ENCODE measurements at places on chromosomes 5 and 9. TPM values are rescaled to one million over a fixed set of nuclear protein-coding genes. Genes with fewer than 3 reads are reported as not detected.

DNA sequence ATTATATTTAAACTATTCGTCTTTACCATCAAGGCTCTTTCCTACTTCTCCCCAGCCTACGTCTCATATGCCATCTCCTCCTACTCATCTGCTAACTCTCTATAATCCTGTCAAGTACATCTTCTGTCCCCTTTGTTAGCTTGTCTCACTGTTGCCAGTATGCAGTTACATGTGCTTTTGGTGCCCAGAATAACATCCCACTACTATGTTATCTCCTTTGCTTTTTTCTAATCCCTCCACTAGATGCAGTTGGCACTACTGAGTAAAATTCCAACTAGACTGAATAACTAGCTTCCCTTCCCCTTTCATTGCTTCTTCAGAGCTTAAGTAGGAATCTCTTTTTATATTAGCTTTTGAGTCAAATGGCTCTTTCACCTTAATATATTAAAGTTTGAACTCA is 3.0 kb upstream of the ARRDC3 start:
- H3K27me3 ChIP-seq, result no peaks in the 10 kb centered on the region
- no peaks in the 10 kb centered on the region for H3K4me1 ChIP-seq
- H3K4me3 ChIP-seq, result no peak overlapping the region

DNA sequence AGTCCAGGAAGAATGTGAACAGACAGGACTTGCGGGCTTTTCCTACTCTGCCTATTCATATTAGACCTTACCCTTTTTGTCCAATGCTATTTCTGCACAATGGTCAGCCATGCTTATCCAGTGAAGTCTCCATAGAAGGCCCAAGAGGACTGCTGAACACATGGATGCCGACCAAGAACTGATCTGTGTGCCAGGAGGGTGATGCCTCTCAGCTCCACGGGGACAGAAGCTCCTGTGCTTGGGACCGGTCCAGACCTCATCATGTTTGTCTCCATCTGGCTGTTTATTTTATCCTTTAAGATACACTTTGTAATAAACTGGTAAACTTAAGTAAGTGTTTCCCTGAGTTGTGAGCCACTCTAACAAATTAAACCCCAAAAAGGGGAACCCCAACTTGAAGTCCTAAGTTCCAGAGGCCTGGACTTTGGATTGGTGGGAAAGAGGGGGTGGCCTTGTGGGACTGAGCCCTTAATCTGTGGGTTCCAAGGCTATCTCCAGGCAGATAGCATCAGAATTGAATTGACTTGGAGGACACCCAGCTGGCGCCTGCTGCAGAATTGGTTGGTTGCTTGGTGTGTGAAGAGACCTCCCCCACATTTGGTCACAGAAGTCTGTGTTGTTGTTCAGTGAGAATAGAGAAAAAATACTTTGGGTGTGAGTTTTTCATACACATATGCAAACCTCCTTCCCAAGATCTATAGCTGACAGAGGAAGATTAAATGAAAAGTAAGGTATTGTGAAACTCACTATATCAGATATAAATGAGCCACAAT is 57.9 kb upstream of the ANKH start:
- no peak overlapping the region for H3K4me3 ChIP-seq
- H3K27me3 ChIP-seq, result no peaks in the 10 kb centered on the region
- H3K4me1 ChIP-seq, result peaks cover 24% of the 10 kb centered on the region
- no peaks in the 10 kb centered on the region for H3K36me3 ChIP-seq
- H3K27ac ChIP-seq, result no peak overlapping the region

DNA sequence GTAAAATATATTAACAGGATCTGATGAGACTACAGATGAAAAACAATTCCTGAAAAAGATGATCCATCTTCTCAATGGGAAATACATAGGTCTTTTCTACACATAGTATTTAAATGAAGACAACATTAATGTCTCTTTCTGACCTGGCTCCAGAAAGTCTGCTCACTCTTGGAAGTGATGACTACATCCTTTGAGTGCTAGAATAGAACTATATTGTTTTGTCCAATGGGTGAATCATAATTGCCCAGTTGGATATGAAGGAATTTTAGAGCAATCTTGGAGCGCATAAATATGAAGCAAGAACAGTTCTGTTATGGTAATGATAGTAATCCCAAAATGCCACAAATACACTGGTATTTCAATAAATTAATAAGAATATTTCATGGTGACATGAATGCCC is 322.1 kb downstream of the DEPDC1B start:
- no peak overlapping the region for H3K4me3 ChIP-seq
- H3K36me3 ChIP-seq, result no peaks in the 10 kb centered on the region
- no peak overlapping the region for H3K27ac ChIP-seq
- H3K27me3 ChIP-seq, result peaks cover 84% of the 10 kb centered on the region

- no peaks in the 10 kb centered on the region for H3K4me1 ChIP-seq
- no peak overlapping the region for H3K4me3 ChIP-seq
- DNase-seq, result peak; percentile 82
Observed at GRCh38 chr5:138077064-138077696, 6.7 kb upstream of the WNT8A start.

DNA sequence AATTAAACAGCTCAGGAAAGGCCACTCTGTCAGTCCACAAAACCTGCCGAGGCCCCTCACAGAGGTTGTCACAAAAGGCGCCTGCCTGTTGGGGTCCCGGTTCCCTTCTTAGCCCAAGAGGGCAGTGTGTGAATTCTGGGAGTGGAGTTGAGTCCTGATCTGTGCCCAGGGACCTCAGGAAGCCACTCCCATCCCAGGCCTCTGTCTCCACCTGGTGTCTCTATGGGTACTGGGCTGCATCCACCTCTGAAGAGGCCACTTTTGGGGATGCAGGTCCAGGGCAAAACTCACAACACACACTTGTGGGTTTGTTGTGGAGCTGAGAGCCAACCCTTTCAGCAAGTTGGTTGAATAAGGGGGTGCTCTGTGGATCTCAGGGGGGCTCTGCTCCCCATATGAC is 74.3 kb upstream of the STXBP1 start:
- H3K27ac ChIP-seq, result no peak overlapping the region
- no peaks in the 10 kb centered on the region for H3K27me3 ChIP-seq
- H3K36me3 ChIP-seq, result peaks cover 45% of the 10 kb centered on the region
- no peak overlapping the region for H3K4me3 ChIP-seq
- H3K4me1 ChIP-seq, result peaks cover 25% of the 10 kb centered on the region

DNA sequence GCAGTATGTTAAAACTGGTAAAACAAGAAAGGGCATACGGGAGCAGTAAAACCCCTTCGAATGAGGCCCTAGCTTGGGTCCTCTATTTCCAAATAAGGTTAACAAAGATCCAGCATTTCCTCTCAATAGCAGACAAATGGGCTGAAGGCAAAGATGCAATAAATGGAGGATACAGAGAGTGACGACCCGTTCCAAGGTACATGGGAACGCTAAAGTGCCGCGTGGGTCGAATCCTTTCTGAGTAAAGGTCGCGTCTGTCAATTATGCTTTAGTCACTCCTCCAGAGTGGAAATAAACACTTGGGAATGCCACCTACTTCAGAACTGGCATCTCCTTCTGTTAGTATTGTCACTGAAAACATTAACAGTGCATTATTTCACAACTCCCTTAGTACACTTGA is 24.7 kb downstream of the ARL15 start:
- H3K4me3 ChIP-seq, result no peak overlapping the region
- DNase-seq, result no peak
- H3K27me3 ChIP-seq, result no peaks in the 10 kb centered on the region
- no peaks in the 10 kb centered on the region for H3K4me1 ChIP-seq
- H3K36me3 ChIP-seq, result no peaks in the 10 kb centered on the region
- no peak overlapping the region for H3K27ac ChIP-seq

DNA sequence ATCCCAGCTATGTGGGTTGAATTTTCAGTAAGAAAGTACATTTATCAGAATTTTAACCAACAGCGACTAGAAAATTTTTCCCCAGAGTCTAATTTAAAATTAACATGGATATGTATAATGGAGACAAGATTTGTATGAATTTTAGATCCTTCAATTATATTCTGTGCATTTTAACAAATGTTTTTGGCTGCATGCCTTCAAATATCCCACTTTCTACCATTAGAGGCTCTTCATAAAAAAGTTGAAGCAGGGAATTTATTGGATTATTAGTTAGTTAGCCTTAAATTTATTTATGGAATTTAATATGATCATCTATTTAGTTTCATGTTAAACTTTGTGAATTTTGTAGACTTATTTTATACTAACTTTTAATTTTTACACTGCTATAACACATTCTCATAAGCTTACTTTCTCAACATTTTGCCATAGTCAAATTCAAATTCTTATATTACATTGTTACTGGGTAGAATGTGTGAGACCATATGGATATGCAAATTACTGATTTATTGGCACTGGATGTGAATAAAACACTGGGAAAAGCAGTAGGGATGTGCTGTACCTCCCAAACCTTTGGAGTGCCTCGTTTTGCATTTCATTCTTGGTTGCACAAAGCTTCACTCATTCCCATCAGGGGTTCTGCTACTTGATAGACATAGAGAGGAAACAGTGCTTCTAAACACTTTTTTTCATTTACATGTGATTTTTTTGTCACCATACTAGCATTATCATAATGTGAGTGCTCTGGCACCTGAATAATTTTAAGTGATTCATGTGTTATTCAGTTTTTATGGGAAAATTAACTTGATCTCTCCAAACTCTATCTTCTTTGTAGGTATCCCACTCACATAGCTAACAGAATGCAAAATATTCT is 491.8 kb upstream of the COX7C start:
- peaks cover 5% of the 10 kb centered on the region for H3K27me3 ChIP-seq
- H3K27ac ChIP-seq, result no peak overlapping the region
- H3K4me1 ChIP-seq, result no peaks in the 10 kb centered on the region
- no peak for DNase-seq

DNA sequence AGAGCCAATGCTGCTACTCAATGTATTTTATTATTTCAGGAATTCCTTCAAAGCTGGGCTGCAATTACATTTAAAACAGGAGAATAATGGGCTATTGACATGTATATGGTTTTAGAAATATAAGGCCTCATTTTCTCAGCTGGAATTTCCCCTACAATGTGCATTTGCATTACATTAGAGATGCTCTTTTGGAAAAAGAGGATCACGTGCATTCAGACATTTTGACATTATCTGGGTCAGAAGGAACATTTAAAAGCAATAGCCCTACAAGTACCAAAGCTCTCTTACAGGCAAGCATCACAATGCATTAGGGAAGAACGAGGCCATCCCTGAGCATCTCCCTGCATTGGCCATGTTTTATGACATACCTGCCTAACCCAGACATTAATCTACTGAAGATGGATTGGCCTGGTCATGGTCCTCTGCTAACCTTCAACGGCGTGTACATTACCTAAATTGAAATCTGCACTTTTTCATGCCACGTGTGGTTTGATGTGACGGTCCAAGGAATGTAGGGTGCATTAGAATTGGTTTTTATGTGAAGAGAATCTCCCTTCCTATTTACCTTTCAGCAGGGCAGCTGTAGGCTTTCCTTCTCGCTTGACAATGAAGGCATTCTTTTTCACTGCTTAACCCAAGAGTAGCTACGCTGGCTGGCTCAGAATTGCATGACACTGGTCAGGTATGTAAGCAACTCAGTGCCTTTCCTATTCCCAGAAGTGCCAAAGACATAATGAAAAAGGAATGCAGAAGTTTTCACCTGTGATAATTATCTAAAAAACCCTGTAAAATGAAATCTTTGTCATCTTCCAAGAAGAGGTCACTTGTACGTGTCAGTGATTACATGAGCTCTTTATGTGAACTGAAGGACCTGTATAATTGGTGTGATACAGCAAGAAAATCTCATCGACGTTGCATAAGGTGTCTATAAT is 212.3 kb upstream of the MPDZ start:
- no peak overlapping the region for H3K4me3 ChIP-seq
- H3K27me3 ChIP-seq, result no peaks in the 10 kb centered on the region
- no peaks in the 10 kb centered on the region for H3K36me3 ChIP-seq
- peaks cover 56% of the 10 kb centered on the region for H3K4me1 ChIP-seq

- H3K36me3 ChIP-seq, result no peaks in the 10 kb centered on the region
- H3K4me3 ChIP-seq, result no peak overlapping the region
- H3K27me3 ChIP-seq, result no peaks in the 10 kb centered on the region
- DNase-seq, result no peak
- no peak overlapping the region for H3K27ac ChIP-seq
Observed at GRCh38 chr5:103452666-103453065, 109.9 kb downstream of the NUDT12 start.

GRCh38 chr9:134365791-134366222 is 39.6 kb downstream of the RXRA start:
- H3K4me3 ChIP-seq, result no peak overlapping the region
- no peaks in the 10 kb centered on the region for H3K27me3 ChIP-seq
- H3K4me1 ChIP-seq, result peaks cover 35% of the 10 kb centered on the region
- H3K36me3 ChIP-seq, result peaks cover 6% of the 10 kb centered on the region
- peak; percentile 93 for DNase-seq

DNA sequence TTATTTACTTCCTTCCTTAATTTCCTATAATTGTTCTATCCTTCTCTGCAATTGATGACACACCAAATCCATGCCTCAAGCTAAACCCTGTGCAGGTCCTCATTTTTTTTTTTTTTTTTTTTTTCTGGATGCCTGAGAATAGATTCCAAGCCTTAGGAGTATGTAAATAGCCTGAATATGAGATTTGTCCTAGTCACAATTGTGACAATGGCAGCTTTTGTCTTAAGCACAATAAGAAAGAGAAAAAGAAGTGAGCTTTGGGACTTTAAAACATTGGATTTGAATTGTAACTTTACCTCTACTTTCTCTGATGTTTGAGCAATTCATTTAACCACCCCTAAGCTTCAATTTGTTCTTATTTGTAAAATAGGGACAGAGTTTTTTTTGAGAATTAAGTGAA is 280.5 kb downstream of the TUSC1 start:
- H3K27me3 ChIP-seq, result no peaks in the 10 kb centered on the region
- no peaks in the 10 kb centered on the region for H3K4me1 ChIP-seq
- no peak overlapping the region for H3K27ac ChIP-seq
- H3K36me3 ChIP-seq, result no peaks in the 10 kb centered on the region

GRCh38 chr5:144944936-144945335 is 774.3 kb downstream of the KCTD16 start:
- no peaks in the 10 kb centered on the region for H3K4me1 ChIP-seq
- no peak for DNase-seq
- no peak overlapping the region for H3K4me3 ChIP-seq
- no peaks in the 10 kb centered on the region for H3K36me3 ChIP-seq
- H3K27ac ChIP-seq, result no peak overlapping the region

- peaks cover 8% of the 10 kb centered on the region for H3K4me1 ChIP-seq
- H3K27me3 ChIP-seq, result no peaks in the 10 kb centered on the region
- H3K4me3 ChIP-seq, result no peak overlapping the region
- H3K36me3 ChIP-seq, result no peaks in the 10 kb centered on the region
- peak; percentile 86 for DNase-seq
Observed at GRCh38 chr5:174511714-174512253, 212.6 kb upstream of the MSX2 start.

The PCDHB3 gene
- total RNA-seq, result 0.42 TPM

The ENTPD2 gene
- total RNA-seq, result 13.4 TPM

The ACOT12 gene
- total RNA-seq, result not detected

The LHFPL2 gene
- total RNA-seq, result 93.3 TPM

The NR4A3 gene
- total RNA-seq, result 0.25 TPM

The CYLC2 gene
- not detected for total RNA-seq

The PRRC2B gene
- total RNA-seq, result 186 TPM

The SPAG8 gene
- 0.37 TPM for total RNA-seq
